Neural progenitor cell (in vitro differentiated cells): ENCODE measurements at places on chromosomes 2 and 18.

GRCh38 chr2:72124376-72124775 lies 23.3 kb downstream of the CYP26B1 start:
- DNase-seq, result no peak

DNA sequence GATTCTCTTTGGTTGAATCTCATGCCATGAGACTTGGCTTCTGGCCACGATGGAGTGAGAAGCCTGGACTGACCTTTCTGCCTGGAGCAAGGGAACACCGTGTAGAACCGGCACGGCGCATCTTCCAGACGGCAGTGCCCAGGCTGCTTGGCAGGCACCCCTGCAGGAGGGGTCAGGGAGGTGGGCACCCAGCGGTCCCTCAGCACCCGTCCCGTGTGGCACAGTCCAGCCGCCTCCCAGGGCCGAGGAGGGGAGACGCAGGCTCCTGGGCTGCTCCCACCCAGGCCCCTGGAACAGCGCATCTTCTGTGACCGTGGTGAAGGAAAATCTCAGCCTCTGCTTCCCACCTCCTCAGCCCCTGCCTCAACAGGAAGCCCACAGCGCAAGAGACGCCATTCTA lies 95.7 kb downstream of the CMPK2 start:
- DNase-seq, result no peak

- DNase-seq, result no peak
Measured at GRCh38 chr2:217568289-217568971, 434.4 kb downstream of the TNS1 start.

DNA sequence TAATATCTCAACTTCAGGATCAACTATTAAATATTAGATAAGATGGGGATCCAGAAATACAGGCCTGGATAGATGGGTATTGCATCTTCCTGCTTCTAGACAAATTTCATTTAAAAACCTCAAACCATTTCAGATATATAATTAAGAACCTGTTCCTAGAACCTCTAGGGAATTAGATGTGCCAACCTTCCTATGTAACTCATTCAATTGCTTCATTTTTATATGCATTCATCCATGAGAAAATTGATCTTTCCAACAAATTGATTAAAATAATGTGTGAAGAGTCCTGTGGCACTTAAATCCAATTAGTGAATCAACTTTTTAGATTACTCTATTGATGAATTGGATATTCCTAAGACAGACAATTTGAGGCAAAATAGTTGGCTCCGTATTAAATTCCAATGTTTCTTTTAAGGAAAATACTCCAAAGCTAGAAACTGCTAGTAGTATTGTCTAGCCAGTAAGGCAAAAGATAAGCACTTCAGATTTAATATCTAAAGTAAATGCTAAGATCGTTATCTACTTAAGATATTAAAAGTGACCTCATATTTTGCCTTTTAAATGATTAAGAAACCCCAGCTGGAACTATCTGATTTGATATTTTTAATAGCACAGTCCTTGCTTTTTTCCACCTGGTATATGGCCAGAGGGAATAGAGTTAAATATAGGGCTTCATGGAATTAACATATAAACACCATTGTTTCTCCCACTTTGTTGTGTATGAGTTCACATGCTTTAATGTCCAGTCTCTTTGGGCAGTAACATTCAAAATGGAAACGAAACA lies 35.8 kb downstream of the DARS1 start:
- DNase-seq, result no peak

GRCh38 chr2:133266041-133266925 lies 302.0 kb downstream of the NCKAP5 start:
- DNase-seq, result peak; percentile 60

- no peak for DNase-seq
Measured at GRCh38 chr2:242063850-242064249, 194.3 kb downstream of the RTP5 start.

GRCh38 chr2:217248312-217248935 lies 388.6 kb upstream of the TNP1 start:
- no peak for DNase-seq

DNA sequence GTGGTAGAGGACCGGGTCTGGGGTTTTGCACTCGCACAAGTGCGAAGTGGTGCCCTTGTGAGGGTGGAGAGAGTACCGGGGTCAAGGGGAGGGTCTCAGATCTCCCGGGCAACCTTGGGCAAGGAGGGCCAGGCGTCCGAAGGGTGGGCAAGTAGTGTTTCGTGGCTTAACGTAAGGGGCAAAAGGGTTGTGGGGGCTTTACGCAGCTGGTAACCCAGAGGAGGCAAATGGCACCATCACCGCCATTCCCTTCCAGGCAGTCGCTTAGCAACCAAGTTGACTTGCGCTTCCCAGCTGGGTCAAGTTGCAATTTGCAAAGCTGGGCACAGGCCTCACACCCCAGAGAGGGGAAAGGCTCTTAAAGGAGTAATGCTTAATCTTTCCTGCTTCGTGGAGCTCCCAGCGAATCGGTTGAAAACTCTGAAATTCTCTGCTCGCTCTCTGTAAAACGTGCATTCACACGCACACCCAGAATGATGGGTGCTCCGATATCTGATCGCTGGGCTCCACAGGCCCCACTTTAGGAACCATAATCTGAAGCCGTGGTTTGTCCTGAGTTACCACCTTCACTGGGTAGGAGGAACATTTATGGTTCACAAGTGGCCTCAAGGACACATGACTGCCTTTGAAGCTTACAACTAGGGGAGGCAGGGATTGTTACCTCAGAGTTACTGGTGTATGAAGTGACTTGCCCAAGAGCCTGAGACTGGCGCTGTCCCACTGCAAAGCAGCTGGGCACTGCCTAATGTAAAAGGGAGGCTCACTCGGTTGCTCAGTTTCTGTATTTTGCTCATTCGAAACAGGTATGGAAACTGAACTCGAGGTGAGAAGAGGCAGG lies 127.9 kb downstream of the UXS1 start:
- DNase-seq, result peak; percentile 50

DNA sequence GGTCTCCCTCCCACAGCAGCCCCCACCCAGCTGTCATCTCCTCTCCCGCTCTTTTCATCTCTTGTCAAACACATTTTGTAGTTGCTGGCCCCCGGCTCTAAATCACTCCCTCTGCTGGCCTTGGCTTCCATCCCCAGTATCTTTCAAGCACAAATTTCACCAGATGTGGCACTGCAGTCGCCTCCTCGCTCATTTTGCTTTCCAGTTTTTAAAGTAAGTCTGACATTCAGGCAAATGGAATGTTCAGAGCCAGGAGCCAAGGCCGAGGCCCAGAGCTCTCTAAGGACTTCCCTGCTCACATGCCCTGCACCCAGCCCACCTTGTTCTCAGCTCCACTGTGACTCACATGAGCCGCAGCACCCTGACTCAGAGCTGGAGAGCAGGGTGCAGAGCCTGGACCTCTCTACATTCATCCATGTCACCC lies 158.4 kb downstream of the GALNT14 start:
- peak; percentile 15 for DNase-seq

DNA sequence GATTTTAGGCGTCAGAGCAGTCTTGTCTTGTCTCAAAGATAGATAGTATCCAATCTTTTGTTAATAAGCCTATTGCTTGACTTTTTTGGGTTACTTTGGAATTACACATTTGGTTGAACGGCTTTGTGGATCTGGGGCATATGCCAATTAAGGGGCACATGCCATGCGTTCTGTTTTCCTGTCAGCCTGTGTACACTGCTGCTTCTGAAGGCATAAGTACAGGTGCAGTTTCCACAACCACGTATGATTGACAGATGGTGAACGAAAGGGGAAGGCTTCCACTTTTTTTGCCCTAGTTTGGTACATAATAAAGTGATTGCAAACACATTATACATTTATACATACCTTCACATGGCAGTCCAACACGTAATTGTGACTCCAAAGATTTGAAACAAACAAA lies 102.3 kb downstream of the RAPH1 start:
- no peak for DNase-seq

DNA sequence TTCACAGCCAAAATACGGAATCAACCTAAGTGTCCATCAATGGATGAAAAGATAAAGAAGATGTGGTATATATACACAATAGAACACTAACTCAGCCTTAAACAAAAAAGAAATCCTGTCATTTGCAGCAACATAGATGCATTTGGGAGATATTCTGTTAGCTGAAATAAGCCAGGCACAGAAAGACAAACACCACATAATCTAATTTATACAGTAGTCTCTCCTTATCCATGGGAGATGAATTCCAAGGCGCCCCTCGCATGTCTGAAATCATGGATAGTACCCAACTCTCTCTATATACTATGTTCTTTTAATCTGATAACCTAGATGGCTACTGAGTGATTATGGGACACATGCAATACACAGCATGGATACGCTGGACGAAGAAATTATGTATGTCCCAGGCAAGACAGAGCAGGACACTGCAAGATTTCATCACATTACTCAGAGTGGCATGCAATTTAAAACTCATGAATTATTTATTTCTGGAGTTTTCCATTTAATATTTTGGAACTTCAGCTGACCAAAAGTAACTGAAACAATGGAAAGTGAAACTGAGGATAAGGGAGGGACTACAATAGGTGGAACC lies 39.5 kb downstream of the ORC4 start:
- DNase-seq, result no peak

- no peak for DNase-seq
Measured at GRCh38 chr18:43435851-43436250, 158.6 kb upstream of the SYT4 start.

- DNase-seq, result no peak
Measured at GRCh38 chr2:112155331-112156151, 17.4 kb downstream of the FBLN7 start.

- no peak for DNase-seq
Measured at GRCh38 chr18:62846313-62846712, 131.0 kb downstream of the PHLPP1 start.

DNA sequence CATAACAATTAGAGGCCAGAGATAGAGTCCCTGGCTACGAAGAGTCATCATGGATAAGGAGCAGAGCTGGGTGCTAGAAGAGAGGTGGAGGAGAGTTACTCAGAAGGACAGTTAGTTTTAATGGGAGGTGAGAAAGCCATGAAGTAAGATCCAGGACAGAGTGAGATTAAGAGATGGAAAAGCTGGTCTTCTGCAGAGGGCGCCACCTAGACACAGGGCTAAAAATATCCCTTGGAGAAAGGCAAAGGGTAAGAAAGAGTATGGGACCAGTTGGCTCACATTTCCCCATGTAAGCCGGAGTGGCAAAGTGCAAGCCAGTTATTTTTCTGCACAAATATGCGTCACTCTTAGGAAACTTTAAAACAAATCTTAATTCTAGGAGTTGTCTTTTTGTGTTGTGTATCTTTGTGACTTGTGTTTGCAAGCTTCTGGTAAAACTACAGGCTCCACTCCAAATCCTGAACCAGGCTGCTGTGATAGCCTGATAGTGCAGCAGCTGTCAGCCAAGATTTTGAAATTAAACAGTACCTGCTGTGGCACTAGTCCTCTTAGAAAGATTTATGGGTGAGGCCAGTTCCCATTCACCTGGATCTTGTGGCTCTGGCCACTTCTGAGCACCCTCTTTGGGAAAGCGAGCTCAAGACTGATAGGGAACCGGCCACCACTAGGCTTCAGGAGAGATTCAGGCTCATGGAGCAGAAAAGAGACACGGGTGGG lies 204.2 kb downstream of the TPGS2 start:
- no peak for DNase-seq

GRCh38 chr18:44838971-44839666 lies 158.4 kb downstream of the SETBP1 start:
- DNase-seq, result peak; percentile 42

DNA sequence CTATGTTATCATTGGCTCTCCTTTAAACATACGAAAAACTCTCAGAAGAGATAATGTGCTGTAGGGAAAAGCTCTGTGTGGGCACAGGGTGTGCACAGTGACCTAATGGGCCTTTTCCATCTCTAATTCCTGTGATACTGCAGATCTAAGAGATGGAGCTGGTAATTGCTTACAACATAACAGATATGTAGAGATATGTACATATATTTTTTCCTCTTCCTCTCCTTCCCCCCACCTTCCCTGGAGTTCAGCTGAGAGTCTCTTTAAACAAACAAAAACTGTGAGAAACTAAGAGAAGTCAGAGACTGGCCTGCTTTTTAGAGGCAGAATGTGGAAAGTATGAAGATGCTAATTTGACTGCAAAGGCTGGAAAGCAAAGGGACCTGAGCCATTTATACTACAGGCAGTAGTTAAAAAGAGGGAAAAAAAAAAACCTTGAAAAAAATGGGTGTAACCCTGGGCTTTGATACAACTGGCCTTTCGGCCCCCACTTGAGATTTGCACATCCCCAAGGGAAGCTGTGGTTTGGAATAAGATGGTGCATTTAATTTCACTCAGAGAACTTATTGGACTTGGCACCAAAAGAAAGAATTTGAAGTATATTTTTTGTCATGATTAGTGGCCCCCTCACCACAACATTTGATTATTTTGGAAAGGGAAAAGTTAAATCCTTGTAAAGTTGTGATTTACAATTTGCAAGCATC lies 502.2 kb upstream of the ZEB2 start:
- DNase-seq, result no peak
